ENCODE measurements at places on chromosomes 11 and 22.

DNA sequence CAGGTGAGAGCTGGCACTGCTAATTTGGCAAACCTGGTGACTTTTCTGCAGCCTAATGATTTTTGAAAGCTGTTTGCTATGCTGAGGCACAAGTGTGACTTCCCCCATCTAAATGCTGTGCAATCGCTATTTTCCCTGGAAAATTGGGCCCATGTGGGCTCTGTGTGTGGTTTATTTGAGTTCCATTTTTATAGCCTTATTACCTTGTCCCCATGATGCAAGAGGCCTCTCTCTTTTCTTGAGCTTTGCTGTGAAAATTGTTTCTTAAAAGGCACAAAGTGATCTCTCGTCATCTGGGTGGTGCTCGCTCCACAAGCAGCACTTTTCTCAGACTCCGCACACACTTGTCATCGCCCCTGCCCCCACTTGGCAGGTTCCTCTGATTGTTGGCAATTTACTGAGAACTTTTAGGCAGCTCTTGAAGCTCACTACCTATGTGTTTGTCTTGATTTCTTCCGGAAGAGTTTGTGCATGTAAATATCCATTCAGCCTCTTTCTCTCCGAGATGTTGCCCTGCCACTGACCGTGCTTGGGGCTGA is 24.9 kb downstream of the BMAL1 start:
- no peak for DNase-seq

DNA sequence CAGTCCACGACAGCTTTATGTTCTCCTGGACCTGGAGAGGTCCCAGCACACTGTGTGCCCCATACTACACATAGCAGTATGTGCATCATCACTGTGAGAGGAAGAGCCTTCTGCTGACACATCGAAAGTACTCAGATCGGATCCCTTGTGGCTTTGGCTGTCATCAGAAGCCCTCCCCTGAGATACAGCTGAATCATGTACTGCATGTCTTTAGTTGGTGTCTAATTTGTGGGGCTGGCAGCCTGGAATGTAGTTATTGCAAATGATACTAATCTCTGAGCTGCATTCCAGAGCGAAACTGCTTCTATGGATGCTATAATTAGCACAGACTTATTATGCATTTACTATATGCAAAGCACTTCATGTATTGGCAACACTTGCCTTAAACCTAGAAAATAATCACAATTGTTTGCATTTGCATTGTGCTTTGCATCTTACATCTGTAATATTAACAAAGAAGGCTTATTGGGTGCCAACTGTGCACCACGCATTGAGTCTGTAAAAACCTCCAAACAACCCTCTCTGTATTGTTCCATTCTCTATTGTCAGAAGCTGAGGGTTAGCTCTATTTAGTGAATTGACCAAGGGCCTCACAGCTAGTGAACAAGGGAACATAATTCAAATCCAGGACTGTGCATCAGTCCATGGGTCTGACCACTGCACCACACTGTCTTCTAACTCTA is 89.2 kb upstream of the CRTAM start:
- DNase-seq: peak; percentile 67

GRCh38 chr22:30425616-30426387 is at the start of gene MTFP1:
TSS of gene MTFP1 (plus strand) at chr22:30425768. CDS start at chr22:30425880, 112 bp downstream.
- peak; percentile 54 for DNase-seq

- DNase-seq: peak; percentile 37
Observed at GRCh38 chr11:111938687-111939160, 1.6 kb downstream of the DIXDC1 start.

GRCh38 chr11:103729617-103730016 is 306.8 kb upstream of the DDI1 start:
- DNase-seq: no peak

GRCh38 chr22:46638601-46639431 is 18.6 kb downstream of the GRAMD4 start:
- DNase-seq: no peak

- no peak for DNase-seq
Observed at GRCh38 chr11:24567380-24567779, 70.5 kb downstream of the LUZP2 start.

- DNase-seq: no peak
Observed at GRCh38 chr11:120231963-120232362, 8.0 kb upstream of the POU2F3 start.

DNA sequence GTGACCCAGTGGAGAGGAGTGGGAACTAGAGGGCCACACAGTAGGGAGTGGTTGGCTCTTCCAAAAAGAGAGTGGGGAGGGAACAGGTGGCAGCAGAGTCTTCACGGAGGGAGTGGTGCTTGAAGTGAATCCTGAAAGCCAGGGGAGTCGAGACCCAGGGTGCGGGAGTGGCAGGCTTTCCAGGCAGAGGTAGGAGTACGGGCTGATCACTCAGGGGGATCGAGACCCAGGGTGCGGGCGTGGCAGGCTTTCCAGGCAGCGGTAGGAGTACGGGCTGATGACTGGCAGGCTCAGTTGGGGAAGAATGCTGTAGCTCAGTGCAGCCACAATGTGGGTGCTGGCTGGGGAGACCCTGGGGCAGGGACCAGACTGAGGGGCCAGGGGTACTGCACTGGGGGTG is 148.2 kb downstream of the TBC1D22A start:
- no peak for DNase-seq

GRCh38 chr11:46299451-46299961 is 22.0 kb downstream of the CREB3L1 start:
- DNase-seq: no peak

DNA sequence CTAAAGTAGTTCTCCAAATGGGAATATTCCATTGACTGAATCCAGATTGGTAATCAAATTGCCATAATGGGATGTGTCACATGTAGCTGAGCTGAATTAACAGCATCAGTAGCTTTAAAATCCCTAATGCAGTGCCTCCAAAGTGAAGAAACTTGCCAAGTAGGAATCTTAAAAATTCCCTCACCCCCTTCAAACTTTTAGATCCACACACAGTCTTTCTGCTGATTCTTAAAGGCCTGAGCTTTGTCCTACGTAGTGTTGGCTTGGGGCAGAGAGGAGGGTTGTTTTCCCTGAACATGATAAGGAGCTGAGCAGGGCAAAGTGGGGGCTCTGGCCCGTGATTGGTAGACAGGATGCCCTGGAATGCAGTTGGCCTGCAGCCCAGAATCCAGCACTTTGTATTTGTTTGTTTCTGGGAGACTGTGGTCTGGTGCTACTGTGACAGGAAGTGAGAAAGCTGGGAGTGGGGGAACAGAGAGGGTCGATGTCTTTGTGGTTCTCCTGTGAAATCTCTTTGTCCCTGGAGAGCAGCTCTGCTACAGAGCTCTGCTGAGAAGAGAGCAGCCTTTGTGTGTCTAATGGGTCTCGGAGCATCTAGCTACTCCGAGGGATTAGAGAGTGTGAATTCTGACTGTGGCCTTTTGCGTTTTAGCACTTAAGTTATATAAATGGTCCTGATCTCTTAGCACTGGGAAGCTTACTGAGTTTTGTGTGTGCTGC is 16.9 kb downstream of the CTNND1 start:
- DNase-seq: no peak

GRCh38 chr11:96366024-96366423 is 23.0 kb upstream of the MAML2 start:
- no peak for DNase-seq

DNA sequence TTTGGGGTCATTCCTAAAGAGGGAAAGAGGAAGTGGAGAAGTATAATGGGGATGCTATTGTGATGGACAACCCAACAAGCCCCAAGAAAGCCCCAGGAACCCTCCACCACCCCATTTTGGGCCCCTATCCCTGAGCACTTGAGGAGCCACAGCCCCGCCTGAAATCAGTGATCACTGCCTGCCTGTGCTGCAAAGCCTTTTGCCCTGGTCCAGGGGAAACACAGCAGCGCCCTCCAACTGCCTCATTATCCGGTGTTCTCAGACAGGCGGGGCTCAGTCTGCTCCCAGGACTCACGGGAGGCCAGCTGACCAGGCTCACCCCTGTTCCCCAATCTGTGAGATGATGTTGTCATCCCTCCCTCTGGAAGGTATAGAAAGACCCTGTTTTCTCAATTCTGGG is 44.7 kb upstream of the TTC12 start:
- no peak for DNase-seq

GRCh38 chr11:69131644-69132300 is 24.0 kb upstream of the SMIM38 start:
- no peak for DNase-seq

DNA sequence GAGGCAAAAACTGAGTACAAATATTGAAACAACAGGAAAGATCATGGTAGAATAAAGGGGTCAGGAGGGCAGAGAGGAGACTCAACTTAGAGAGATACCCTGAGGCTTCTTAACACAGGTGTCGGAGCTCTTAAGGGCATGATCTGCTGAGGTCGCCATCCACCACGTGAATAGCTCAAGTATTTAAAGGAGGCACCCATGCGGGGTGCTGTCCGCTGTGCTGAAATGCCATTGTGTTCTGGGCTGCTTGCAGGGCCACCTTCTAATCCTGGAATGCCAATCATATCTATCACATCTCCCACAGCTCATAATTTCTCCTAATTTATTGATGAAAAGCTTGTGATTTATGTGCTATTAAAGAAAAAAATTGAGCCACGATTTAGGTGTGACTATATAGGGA is 90.2 kb downstream of the SEZ6L start:
- no peak for DNase-seq

GRCh38 chr11:11468954-11469353 is 115.9 kb upstream of the CSNK2A3 start:
- no peak for DNase-seq

GRCh38 chr11:126310200-126310991 is 6.5 kb downstream of the DCPS start:
- peak; percentile 61 for DNase-seq

DNA sequence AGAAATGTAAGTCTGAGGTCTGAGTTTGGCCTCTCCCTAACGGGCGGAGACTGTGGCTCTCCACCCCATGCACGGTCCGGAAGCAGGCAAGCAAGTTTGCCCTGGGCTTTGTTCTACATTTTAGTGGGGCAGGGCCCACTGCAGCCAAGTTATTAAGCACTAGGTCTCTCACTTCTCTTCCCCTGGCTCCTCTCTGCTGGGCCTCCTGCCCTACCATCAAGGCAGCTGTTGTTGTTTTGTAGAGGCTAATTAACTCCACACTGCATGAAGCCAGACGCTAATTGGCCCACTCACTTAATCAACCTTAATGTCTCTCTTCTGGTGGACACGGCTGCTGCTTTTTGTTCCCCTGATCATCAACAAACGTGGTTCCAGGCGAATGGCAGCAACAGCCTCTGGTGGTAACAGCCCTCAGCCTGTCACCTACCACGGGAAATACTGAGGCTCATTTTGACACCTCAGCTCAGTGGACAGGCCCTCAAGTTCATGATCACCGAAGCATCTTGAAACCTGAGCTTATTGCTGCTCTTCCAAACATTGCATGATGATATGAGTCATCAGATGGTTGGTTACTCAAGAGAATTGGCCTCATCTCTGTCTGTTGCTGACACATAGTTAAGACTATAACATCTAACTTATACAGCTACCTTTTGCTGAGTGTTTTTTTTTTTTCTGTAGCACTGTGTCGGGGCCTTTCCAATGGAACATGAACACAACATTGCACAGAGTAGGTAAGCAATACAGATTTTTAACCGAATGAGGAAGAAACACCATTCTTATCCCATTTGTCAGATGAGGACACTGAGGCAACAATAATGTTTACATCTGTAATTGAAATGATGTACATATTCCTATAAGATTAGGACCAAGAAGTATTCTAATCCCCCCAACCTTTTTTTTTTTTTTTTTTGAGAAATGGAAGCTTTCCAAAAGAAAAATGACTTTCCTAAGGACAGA is 20.8 kb upstream of the LMO2 start:
- DNase-seq: no peak

DNA sequence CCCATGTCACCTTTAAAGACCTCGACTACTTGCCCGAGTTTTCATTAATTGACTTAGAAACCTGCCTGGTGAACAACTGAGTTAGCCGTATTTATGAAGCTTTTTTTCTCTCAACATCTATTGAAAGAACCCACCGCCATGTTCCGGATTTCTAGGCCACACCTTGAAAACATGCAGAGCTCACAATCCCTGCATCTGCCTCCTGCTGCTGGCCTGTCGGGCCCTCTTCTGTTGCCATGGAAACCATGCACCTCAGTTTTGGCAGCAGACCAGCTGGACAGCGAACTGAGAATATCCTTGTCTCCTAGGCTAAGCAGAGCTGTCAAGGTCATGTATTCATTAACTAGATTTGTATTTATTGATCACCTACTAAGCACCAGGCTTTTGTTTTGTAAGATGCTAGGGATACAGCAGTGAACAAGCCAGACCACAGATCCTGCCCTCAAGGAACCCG is 4.3 kb upstream of the PATZ1 start:
- no peak for DNase-seq

- DNase-seq: no peak
Observed at GRCh38 chr11:35151241-35151640, 12.3 kb downstream of the CD44 start.

DNA sequence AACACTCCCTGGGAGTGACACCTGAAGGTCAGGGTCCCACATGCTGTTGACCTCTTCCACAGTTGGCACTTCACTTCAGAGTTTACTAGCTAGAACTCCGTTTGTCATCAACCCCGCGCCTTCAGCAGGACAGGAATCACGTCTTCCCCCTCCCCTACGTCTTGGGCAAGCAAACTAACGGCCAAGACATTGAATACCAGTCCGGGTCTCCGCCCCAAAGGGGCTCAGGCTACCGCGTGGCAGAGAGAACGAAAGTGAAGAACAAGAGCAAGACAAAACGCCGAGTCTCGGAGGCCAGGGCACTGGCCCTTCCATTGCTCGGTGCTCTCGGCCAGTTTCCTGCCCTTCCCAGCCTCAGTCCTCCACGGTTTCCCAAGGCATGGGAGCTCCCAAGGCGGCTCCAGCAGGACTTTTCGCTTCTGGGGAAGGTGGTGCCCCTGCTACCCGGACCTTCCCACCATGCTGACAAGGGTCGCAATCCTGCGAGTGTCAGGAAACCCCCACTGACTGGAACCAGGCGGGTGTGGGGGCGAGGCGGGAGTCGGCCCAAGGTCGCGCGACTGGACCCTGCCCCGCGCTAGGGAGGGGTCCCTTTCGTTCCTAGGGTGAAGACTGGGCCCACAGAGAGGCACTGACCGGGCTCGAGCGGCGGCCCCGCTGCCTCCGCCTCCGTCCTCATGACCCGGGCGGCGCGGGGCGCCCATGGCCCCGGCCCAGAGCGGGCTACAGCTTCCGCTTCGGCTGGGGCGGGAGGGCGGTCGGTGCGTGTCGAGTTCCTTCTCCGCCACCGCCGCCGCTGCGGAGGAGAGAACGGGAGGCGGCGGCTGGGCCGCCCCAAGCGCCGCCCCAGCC is at the start of gene GUCD1:
Gene GUCD1 (minus strand): TSS at position 826 of the 852 bp plus-strand sequence. CDS start 147 bp downstream, at position 679.
- DNase-seq: peak; percentile 36

All from activated naive CD4-positive, alpha-beta T cell treated with Interleukin-2 at 50 U/mL for 16 hours (primary cell).